Muscle of leg (tissue), 16 donors: ENCODE measurements at places on chromosomes 1 and 21. TPM values are rescaled to one million over a fixed set of nuclear protein-coding genes. Genes with fewer than 3 reads are reported as not detected.

GRCh38 chr1:51567653-51568052 is 48.6 kb upstream of the EPS15 start:
- DNase-seq, result no peak

GRCh38 chr1:234589064-234589800 is 20.7 kb downstream of the IRF2BP2 start:
- DNase-seq, result no peak

- DNase-seq, result no peak
These were observed 41.5 kb upstream of the SRSF10 start for GRCh38 chr1:24021403-24022266.

- DNase-seq, result peak; percentile 94
These were observed 208.3 kb upstream of the RUNX1 start for GRCh38 chr21:35257413-35257812.

DNA sequence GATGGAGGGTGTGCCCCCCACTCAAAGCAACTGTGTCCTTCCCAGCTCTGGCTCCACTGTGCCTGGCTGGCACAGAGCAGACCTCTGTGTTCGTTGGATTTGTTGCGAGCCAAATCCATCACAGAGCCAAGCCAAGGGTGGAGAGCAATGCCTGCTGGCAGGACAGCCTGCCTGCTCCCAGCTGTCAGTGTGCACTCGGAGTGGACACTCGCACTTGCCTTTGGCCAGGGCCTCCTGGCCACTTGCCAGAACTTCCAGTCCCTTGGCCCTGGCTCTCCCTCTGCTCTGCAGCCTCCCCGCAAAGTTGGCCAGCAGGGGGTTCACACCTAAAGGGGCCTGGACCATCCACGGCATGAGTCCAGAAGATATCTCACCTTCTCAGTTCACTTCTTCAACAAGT is 16.4 kb downstream of the HEYL start:
- DNase-seq, result peak; percentile 83

The ZNF692 gene
- polyA plus RNA-seq, result 32.4 TPM

The BACE2 gene
- polyA plus RNA-seq, result 54.7 TPM

The SYT6 gene
- 1.0 TPM for polyA plus RNA-seq

The VPS45 gene
- 41.9 TPM for polyA plus RNA-seq

The HS2ST1 gene
- 20.8 TPM for polyA plus RNA-seq
